Activated T-helper 1 cell treated with anti-CD3 and anti-CD28 coated beads, Interleukin-12 subunit alpha, Interleukin-12 subunit beta, Interleukin-2, Interleukin-4 antibody, amounts not matched to agents 30 ng/mL and 10 ng/mL and 1 ng/mL, durations not matched to agents 14 hours and 24 hours and 36 hours (primary cell): ENCODE measurements at places on chromosomes 5 and 9. TPM values are rescaled to one million over a fixed set of nuclear protein-coding genes. Genes with fewer than 3 reads are reported as not detected.

The SLC36A3 gene
- not detected in 2 replicates for total RNA-seq

DNA sequence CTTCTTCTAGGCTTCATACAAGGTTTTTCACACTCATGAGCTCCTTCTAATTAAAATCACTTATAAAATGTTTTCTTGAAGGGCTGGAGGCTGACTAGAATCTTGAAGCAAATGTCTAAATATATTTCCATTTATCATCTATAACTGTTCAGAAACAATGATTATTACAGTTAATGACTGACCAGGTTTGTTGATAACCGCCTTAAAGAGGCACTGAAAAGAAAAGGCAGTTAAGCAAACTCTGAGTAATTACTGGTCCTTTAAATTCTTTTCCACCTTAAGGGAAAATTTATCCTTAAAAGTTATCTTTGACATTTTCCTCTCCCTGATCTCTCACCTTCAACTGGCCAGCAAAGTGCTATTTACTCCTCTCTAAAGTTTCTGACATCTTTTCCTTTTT, 43.2 kb downstream of the RICTOR start:
- no peak for DNase-seq

DNA sequence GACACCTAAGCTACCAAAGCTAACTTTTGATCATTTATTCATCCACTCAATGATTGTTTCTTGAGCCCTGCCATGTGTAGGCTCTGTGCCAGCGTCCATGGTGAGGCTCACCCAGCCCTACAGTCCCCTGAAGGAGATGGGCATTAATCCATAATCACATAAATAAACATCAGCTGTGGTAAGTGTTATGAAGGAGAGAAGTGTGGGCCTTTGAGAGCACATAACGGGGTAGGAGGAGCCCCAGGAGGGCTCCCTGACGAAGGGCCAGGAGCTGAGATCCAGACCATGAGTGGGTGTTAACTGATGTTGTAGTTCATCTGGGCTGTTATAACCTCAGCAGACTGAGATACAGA, 53.9 kb upstream of the AFAP1L1 start:
- DNase-seq, result no peak

GRCh38 chr9:135501261-135502167, 1.0 kb downstream of the MRPS2 start:
- DNase-seq, result peak; percentile 39

The C9orf153 gene
- total RNA-seq, result 0.34 TPM in 1 of 2 replicates, not detected in the other

The PCDHB4 gene
- not detected in 2 replicates for total RNA-seq

DNA sequence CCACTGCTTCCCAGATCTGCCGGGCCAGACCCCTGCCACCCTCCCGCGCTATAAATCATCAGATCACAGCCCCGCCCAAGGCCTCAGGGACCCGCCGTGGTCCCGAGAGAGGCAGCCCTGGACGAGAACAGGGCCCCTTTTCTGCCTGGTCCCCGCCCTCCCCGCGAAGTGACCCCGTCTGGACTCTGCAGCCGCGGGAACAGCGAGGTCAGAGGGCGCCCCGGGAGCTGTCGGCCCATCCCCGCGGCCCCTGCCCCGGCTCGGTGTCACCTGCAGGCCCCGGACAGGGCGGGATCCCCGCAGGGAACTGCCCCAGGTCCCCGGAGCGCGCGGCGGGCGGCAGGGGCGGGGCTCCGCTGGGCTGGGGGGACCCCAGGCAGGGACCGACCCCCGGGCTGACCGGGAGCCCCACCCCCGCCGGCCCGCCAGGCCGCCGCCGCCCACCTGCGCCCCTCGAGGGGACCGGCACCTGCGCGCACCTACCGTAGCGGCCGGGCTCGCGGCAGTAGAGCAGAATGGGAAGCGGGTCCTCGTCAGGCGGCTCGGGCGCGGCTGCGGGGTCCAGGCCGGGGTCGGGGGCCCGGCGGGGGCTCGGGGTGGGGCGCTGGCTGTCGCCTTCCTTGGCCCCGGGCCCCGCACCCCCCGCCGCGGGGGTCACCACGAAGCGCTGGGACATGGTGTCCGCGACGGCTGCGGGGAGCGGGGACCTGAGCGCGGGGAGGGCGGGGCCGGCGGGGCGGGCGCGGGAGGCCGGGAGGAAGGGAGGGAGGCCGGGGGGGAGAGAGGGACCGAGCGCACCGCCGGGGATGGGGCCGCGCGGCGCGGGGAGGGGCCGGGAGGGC, 43.5 kb upstream of the SLC12A7 start:
- no peak for DNase-seq

DNA sequence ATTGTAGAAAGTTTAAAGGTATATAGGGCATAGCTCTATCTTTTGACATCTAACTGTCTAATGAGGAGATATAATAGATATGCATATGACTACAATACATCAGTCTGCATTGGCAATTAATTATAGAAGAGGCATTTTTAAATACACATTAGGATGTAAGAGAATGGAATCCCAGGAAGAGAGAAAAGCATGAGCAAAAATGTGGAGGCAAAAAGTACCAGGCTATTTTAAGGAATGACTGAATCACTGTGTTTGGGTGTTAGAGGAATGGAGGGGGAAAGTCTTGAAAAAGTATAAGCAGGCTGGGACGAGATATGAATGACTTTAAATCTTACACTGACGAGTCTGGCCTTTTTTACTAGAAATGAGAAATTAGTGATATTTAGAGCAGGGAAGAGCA, 138.4 kb upstream of the ZNF462 start:
- DNase-seq, result no peak

- no peak for DNase-seq
Measured at GRCh38 chr5:919356-920000, 26.8 kb downstream of the TRIP13 start.

GRCh38 chr9:5582835-5583195, 46.1 kb upstream of the RIC1 start:
- peak; percentile 57 for DNase-seq

DNA sequence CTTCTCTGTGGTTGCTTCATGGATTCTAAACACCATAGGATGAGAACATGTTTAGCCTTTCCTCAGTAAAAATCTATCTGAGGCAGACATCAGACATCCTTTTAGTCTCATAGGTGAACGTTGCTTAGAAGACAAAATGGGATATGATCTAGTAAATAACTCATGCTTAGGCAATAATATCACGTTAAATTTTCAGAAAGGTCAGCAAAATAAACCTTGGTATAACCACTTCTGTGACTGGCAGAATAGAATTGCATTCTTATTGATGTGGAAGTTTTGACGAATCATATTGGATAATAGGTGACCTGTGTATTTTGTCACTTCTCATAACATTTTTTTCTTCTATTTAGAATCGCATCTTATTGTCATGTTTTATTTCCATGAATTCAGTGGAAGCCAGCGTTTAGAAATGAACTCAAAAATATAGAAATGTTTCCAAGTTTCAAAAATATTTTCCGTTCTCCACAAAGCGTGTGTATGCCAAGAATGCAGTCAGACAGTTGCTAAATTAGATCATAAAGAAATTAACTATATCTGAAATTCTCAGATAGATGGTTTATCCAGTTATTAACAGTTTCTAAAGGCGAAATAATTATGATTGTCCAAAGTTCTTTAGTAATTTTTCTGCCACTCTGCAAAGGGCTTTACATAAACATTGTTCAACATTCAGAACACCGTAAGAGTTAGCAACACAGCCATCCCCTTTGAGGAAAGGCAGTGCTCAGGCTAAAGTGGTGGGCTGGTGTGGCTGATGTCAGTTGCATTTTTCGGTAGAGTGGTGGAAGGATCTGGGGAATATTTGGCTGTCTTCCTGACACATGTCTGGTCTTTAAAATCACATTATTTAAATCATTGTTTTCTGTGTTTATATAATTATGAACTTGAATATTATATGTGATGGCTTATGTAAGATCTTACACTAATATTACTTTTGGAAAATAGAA, 827.2 kb downstream of the MTRR start:
- no peak for DNase-seq

- DNase-seq, result no peak
Measured at GRCh38 chr5:132263548-132264261, 6.2 kb downstream of the PDLIM4 start.

The KYAT1 gene
- 10.6 and 12.2 TPM in 2 replicates for total RNA-seq

DNA sequence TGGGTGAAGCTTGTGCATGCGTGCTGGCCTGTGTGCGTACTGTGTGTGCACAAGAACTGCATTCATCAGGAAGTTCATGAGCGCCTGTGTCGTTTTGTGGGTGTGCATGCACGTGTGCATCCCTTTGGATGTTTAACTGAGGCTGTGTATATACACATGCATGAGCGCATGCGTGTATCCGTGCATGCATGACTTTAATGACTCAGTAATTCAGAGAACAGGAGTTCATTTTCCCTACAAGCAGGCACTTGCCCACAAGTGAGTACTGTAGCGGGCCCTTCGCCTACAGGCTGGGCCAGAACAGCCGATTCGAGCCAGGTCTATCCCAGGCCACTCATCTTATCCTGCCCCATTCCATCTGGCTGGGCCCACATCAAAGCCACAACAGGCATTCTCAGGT, 29.8 kb downstream of the CORO2A start:
- DNase-seq, result no peak

DNA sequence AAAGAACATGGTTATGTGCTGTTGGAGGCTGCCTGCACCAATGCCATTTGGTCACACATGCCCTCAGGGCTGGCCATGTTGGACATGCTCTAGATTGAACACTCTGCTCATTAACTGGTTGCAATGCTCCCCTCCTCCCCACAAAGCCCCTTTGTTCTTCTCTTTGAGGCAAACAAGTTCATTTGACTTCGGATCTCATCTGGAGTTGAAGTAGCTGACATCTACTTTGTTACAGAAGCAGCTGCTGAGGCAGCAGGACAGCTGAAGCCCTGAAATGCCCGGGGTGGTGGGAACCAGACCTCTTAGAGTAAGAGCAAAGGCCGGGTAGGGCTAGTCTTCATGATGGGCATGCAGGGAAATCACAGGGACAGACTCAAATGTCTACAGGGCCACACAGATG, 123.5 kb downstream of the APBA1 start:
- no peak for DNase-seq

DNA sequence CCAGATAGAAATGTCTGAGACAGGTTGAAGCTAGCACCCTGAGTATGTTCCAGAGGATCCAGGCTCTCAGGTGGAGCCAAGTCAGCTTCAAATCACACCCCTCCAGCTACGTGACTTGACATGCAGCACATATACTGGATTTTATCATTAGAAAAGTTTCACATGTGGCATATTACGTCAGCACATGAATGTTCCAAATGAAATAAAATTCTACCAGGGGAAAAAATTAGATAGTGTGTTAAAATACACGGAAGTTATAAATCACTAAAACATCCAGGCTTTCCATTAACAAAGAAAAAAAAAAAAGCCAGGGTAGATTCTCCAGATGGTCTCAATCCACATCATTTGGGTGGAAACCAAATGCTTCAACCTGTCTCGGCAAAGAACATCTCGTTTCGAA, 251.6 kb downstream of the MPDZ start:
- DNase-seq, result no peak

DNA sequence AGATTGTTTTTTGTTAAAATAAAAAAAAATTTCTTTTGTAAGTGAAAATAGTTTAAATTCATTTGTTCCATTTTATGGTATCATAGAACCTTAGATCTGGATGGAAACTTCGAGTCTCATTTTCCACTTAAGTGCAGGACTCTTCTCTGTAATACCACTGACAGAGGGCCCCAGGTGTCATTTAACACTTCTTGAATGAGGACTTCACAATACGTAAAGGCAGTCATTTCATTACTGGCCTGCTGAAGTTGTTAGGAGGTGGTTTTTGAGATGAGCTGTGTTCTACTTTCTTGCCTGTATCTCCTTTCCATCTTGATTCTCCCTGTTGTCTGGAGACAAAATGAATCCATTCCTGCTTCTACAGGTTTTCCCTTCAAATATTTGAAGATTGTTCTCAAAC, 455.3 kb downstream of the DMRT2 start:
- no peak for DNase-seq

The EGFL7 gene
- 2.4 and 2.5 TPM in 2 replicates for total RNA-seq

The GARIN3 gene
- total RNA-seq, result 0.27 and 0.31 TPM in 2 replicates

- no peak for DNase-seq
Measured at GRCh38 chr9:13447843-13448422, 168.4 kb upstream of the MPDZ start.

DNA sequence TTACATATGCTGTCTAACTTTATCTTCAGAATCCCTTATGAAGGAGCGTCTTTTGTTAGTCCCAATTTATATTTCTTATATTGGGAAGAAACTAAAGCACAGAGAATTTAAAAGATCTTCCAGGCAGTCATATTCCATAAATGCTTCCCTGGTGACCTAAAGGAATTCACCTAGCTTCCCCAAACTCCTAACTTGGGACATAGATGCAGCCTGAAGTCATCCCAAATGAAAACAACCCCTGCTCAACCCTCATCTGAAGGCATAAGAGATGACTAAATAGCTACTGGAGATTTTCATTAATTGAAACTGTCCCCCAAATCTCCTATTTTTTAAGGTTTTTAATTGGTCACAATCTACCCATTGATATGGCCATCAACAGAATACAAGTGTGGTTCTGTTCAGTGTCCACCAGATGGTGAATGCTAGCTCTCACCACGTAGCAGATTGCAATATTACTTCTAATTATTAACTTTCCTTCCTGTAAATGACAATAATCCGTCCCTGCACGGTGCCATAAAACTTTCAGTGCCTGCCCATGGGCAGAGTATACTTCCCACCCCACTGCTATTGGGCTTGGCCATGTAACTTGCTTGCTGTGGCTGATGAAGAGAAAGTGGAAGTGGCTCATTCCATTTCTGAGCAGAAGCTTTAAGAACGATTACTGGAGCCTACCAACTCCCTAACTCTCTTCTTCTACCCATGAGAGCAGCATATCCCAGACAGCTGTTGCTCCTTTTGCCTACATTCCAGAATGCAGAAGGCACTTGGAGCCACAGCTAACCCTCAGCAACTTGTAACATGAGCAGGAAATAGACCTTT, 18.7 kb downstream of the PRUNE2 start:
- no peak for DNase-seq

GRCh38 chr5:35884191-35884769, 27.6 kb downstream of the IL7R start:
- no peak for DNase-seq

GRCh38 chr5:132487095-132487428, 3.5 kb downstream of the IRF1 start:
- DNase-seq, result no peak

GRCh38 chr5:880816-881550, 11.6 kb downstream of the BRD9 start:
- DNase-seq, result no peak

GRCh38 chr9:77534376-77535057, 113.6 kb downstream of the GNA14 start:
- no peak for DNase-seq

The PCDHA7 gene
- total RNA-seq, result not detected in 2 replicates

DNA sequence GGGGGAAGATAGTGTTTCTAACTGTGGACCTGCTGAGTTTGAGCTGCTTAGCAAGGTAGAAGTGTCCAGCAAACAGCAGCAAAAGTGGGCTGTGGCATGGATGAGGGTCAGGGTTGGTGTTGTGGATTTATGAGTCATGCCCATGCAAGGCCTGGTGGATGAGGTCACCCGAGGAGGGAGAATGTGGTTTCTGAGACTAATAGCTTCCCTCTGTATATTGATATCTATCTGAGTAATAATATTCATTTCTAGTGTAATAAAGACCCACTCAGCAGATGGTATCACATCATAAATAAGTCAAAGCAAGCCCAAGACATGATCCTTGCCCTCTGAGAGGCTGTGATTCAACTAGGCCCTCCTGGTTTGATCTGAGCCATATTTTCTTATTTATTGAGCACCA, 597.8 kb upstream of the CLINT1 start:
- no peak for DNase-seq

The OR1Q1 gene
- not detected in 2 replicates for total RNA-seq

The PCDHB10 gene
- not detected in 2 replicates for total RNA-seq

The C9 gene
- total RNA-seq, result not detected in 2 replicates

The LCN9 gene
- not detected in 2 replicates for total RNA-seq

The HMMR gene
- 25.5 and 26.8 TPM in 2 replicates for total RNA-seq
